ENCODE measurements at places on chromosomes 1 and 21. TPM values are rescaled to one million over a fixed set of nuclear protein-coding genes. Genes with fewer than 3 reads are reported as not detected.

DNA sequence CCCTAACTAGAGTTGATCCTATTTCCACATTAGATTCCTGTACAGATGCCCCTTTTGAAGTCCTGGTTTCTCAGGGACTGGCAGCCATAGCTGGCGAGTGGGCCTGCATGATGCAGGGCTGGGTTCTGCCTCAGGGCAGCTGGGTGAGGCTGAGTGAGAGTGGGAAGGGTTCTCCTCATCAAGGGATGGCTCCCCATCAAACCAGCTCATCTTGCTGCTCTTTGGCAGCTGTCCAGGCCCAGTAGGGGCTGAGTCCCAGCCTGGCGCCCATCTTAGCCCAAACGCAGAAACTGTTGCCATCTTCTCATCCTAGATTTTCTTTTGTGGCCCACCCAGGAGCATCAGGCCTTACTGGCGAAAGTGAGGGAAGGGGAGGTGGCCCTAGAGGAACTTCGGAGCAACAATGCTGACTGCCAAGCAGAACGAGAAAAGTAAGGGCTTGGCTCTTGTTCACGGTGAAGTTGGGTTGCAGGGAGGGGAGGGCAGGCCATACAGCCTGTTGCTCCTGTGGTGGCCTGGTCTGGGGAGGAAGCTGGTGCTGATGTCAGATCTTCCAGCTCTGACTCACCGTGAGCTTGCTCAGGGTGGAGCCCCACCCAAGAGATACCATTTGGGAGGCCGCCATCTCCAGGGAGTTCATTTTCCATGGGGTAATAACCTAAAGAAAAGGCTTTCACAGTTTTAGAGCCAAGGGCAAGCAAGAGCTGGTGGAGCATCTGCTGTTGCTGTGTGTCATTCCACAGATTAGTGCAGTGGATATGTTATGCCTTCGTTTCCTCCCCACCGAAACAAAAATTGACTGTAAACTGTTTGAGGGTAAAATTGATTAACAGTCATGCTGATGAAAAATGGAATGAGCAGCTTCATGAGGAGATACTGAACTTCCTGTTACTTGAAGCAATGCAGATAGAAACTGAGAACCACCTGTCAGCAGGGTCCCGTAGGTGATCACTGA is 34.7 kb downstream of the TUFT1 start:
- no peak for DNase-seq

The GABPB2 gene
- 11.1 TPM for total RNA-seq

- no peak for DNase-seq
Observed at GRCh38 chr21:33315946-33316710, 8.6 kb upstream of the IFNAR1 start.

DNA sequence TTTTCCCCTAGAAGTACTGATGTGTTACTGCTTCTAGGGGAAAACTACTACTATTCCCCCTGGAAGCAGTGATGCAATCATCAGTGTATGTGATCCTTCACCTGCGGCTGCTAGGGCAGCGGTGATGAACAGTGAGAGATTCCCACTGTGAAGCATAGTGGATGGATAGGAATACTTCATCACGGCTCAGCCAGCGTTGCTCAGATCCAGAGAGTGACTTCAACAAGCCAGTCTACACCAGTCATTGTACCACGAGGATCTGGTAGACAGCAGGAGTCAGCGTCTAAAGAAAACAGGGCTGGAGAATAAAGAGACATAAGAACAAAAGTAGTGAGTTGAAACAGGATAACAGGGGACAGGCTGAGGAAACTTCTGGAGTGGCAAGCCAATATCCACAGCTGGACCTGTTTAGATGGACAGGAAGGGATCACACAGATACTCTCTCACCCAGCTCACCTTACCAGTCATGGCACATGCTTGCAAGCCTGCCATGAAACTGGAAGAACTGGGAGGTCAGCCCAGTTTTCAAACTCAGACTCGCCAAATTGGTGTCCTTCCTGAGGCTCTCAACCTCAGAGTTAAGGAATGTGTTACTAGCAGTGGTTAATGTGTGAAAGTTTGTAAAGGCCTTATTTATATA is 42.4 kb upstream of the LRRC52 start:
- no peak for DNase-seq

DNA sequence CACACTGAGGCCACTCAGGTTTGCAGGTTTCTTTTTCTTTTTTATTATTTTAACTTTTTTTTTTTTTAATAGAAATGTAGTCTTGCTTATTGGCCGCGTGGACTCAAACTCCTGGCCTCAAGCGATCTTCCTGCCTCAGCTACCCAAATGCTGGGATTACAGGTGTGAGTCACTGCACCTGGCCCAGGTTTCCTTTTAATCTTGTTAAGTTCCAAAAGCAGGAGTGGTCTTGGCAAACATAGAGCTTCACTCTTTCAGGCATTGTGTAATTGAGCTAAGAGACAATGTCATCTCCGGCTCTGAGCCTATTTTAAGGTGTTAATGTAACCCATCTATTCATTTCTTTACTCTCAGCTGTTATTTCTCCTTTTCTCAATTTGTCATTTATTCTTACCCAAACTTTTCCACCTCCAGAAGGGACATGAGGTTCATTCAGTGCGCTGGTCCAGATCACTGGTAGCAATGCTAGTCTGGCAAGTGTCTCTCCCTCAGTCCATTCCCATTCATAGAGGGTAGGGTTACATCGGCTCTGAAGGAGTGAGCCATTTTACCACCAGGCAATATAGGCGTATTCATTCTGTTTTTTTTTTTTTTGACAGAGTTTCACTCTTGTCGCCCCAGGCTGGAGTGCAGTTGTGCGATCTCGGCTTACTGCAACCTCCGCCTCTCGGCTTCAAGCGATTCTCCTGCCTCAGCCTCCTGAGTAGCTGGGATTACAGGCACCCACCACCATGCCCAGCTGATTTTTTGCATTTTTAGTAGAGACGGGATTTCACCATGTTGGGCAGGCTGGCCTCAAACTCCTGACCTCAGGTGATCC is 11.3 kb upstream of the MFSD2A start:
- DNase-seq, result no peak

The IFFO2 gene
- total RNA-seq, result 8.0 TPM

GRCh38 chr1:226548256-226549093 is at the start of gene STUM:
Gene STUM (plus strand): TSS chr1:226548764. CDS start chr1:226548905, 141 bp downstream.
- no peak for DNase-seq

All from osteocyte (in vitro differentiated cells).